Fibroblast of upper back skin (primary cell): ENCODE measurements at places on chromosomes 6 and 20.
A peak's percentile ranks its signal among the peaks of the same experiment; 100 is the strongest.

DNA sequence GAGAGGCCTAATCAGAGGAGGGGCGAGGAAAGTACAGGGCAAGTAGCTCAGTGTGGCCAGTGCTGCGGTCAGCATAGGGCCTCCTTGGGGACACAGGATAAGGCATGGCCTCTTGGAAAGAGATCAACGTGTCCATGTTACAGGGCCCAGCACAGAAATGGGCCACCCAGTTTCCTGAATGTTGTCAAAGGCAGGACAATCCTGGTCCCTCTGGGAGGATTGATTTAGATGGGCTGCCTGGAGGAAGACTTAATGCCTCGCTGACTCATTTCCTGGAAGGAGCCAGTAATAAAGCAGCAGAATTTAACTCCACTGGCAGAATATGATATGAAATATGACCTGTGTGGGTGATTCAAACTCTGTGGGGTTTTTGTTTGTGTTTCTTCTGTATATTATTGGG lies 16.6 kb downstream of the DDO start:
- DNase-seq: peak; percentile 37

GRCh38 chr20:61203320-61203719 lies 48.7 kb upstream of the CDH4 start:
- no peak for DNase-seq

DNA sequence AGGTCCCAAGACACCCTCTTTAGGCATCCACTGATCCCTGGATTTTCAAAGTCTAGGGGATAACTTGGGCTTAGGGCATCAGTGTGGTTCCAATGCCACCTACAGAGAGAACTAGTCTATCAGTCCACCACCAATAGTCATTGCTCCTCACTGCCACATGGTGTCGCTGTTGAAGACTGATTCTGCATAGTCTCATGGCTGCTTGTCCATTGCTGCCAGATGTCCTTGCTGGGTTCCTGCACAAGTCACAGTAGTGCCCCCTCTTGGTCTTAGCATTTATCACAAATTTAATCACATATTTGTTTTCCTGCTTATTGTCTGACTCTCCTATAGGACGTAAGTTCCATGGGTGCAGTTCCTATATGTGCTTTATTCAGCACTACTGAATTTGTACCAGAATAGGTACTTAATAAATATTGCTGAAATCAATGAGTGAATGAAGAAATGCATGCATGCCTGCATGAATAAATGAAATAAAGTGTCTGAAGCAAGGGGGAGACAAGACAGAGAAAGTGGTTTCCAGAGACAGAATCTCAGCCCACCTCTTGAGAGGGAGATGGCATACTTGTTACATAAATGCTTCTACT lies 45.9 kb upstream of the RALY start:
- DNase-seq: no peak

GRCh38 chr6:27757307-27757706 lies 154.9 kb downstream of the OR2B2 start:
- DNase-seq: peak; percentile 27

DNA sequence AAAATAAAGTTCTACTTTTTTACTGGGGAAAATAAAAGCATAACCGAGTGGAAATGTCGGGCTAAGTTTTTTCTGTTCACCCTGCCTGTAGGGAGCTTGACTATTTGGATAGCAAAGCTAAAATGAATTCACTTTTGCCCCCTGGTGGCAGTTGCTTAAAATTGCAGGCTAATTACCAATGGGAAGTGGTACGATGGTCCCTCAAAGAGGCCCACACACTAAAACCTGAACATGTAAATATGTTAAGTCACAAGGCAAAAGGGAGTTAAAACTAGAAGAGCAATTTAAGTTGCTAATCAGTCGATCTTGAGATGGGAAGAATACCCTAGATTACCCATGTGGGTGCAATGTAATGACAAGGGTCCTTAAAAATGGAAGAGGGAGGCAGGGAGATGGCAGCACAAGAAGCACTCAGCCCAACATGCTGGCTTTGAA lies 916 bp upstream of the SUN5 start:
- DNase-seq: peak; percentile 5

- DNase-seq: peak; percentile 24
These were observed 33.9 kb upstream of the BCLAF1 start for GRCh38 chr6:136323431-136324112.

- DNase-seq: peak; percentile 77
These were observed 8.9 kb downstream of the RWDD1 start for GRCh38 chr6:116580198-116580597.

DNA sequence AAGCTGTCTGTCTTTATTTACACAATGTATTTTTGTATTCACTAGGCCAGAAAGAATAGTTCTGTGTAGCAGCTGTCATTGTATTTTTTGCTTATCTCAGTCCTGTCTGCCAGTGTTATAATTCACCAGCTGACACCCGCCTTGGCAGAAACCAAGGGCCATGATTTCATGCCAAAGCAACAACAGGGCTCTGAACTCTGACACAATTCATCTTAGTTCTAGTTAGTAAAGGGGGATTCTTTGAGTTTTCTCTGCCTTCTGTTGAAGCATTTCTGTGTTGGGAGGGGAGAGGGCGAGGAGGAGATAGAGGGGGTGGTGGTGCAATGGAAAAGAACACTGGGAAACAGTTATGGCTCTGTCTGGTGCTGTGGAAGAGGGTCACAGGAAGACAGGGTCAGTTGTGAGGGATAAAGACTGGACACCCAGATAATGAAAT lies 684.6 kb upstream of the MARCKS start:
- no peak for DNase-seq

- DNase-seq: peak; percentile 50
These were observed 105.3 kb upstream of the BMP5 start for GRCh38 chr6:55980627-55981211.

DNA sequence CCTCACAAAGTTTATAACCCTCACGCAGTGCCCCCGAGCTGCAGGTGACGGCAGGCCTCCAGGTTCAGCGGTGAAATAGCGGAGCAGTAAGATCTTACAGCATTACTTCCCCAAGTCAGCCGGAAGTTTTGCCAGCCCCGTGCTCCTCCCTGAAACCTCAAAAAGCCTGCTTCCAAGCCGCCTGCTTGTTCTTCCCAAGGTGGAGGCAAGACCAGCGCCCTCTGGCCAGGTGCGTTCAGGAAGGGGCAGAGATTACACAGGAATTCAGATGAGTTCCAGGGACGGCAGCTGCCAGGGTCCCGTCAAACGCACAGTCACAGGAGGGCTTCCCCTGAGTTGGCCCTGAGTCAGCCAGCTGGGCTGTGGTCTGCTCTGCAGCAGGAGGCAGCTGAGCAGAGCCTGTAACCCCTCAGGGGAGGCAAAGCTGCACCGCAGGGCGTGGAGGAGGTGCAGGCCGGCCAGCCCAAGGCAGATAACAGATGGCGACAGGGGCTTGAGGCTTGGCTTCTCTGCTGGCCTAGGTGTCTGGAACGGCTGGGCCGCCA lies 124.1 kb upstream of the RPS6KA2 start:
- peak; percentile 26 for DNase-seq
